ENCODE measurements at places on chromosomes 7 and 10.
A peak's percentile ranks its signal among the peaks of the same experiment; 100 is the strongest.

DNA sequence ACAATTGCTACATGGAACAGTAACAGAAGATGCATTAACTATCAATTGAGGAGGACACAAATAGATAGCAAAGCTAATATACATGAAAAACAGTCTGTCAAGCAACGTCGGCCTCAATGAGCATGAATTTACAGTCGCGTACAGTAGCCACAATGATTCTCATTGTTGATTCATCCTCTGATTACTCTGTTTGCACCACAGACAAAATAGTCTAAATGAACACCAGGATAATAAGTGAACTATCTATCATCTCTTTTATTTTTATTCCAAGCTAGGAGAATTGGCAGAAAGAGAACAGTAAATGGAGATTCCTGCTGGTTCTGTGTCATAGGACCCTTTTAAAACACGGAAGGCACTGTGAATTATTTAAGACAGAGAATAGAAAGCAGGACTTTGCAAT, 108.5 kb downstream of the EVX1 start:
- DNase-seq, result no peak

DNA sequence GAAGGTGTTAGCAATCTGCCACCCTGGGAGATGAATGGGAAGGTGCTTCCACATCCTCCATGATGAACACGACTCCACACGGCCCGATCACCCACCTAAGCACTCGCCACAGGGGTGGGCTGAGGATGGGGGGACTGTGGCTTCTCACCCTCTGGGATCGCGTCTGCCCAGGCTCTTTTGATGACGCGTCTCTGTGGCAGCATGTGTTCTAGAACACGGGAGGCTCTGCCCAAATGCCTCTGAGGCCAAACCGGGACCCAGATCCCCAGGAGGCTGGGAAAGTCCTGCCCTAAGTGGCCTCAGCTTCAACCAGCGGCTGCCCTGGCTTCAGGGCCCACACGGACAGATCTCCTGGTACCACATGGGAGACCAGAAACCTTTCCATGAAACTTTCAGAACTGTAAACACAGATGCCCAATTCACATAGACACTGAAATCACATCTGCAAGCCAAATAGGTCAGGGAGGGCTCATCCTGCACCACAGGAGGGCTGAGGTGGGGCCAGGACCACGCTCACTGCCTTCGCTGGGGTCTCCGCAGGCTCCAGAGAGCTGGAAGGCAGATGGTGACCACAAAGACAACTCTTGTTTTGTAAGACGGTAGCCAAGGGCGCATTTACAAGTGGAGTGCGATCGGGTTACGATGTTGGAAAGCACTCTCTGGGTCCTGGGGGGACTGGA, 200.6 kb downstream of the PTPRN2 start:
- DNase-seq, result no peak

- no peak for DNase-seq
Measured at GRCh38 chr7:12889391-12889790, 202.0 kb downstream of the ARL4A start.

- DNase-seq, result no peak
Measured at GRCh38 chr10:114780577-114781184, 40.9 kb upstream of the FHIP2A start.

DNA sequence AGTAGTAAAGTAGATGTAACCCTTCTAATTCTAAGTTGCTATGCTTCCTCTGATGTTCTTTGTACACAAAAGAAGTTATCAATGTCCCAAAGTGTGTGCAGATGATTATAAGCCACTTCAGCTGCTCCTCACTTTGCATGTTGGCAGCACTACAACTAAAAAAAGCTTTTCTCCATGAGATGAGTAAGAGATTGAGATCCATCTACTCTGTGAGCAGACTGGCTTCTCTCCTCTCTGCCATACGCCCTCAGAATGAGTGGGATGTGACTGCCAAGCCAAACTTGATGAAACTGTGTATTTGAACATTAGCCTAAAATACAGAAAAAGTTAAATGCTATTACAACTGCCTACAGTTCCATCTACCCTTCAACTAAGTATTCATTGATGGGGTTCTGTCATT, 102.9 kb upstream of the ETV1 start:
- no peak for DNase-seq

- no peak for DNase-seq
Measured at GRCh38 chr10:114652402-114653368, 5.4 kb downstream of the ABLIM1 start.

DNA sequence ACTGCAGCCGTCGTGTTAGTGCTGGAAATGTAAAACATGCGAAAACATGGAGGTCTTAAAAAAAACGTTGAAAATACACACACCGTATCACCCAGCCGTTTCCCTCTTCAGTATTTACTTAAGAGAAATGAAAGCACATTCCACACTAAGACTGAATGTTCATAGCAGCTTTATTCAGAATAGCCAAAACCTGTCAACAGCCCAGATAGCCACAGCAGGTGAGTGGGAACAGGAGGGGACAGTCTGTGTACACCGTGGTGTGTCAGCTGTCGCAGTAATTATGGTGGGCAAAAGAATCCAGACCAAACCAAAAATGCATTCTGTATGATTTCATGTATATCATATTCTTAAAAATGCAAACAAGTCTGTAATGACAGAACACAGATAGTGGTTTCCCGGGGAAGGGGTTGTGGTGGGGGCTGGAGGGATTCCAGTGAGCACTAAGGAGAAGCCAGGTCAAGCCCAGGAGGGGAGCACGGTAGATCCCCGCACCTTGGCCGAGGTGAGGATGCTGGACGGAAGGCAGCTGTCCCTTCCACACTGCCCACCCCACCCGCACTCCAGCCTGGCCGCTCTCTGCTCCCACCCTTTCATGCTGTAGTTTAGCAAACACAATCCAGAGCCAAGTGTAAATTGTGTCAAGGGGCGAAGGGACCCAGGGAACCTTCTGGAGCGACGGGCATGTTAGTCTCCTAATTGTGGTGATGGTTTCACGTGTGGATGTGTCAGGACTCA, 123.6 kb downstream of the NKX6-2 start:
- no peak for DNase-seq

DNA sequence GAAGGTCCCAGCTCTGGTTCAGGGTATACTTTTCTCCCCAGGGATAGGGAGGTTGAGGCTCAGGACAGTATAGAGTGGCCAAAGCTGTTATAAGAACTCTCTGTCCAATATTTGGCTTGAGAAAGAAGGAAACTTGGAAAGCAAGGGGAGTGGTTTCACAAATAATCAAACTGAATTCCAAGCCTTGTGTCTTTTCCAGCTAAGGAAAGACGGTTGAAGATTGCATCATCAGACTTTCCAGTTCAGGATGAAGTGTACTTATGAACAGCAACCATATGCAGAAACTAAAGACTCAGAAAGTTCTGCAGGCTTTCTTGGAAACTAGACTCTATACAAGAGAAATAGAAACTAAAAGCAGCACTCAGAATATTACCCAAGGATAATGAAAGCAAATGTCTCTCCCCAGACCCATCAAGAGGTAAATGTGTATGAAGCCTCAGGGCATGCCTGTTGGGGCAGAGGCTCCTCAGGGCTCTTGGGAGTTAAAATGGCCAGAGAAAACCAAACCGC, 46.4 kb downstream of the RAMP3 start:
- DNase-seq, result peak; percentile 83

DNA sequence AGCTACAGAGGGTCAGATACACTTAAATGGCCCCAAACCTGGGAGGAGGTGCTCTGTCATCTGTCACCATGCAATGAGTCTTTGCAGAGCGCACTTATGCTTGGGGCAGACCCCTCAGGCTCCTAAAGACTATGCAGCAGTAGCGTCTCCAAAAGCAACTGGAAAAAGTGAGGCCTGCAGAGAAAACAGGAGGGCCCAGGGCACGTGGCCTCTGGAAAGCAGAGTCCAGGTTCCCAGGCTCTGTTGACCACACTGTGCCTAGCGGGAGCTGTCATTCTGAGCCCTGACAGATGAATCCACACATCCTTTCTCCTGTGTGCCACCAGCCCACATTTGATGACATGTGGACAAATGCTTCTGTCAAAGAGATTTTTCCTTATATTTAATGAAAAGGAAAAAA, 66.4 kb downstream of the MINDY4 start:
- no peak for DNase-seq

DNA sequence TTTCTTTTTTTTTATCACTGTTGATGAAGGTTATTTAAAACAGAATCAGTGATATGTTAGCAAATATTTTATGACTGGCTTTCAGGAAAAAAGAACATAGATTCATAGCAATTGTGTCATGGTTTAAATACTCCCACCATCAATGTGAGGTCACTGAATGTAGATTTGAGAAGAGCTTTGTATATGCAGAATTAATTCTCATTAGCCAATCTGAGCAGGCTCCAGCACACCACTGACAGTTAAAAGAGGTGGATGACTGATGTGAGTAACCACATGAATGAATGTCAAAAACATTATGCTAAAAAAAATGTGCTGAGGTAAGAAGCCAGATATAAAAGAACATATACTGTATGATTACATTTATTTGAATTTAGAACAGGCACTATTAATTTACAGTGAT, 174.8 kb upstream of the KAT6B start:
- no peak for DNase-seq

DNA sequence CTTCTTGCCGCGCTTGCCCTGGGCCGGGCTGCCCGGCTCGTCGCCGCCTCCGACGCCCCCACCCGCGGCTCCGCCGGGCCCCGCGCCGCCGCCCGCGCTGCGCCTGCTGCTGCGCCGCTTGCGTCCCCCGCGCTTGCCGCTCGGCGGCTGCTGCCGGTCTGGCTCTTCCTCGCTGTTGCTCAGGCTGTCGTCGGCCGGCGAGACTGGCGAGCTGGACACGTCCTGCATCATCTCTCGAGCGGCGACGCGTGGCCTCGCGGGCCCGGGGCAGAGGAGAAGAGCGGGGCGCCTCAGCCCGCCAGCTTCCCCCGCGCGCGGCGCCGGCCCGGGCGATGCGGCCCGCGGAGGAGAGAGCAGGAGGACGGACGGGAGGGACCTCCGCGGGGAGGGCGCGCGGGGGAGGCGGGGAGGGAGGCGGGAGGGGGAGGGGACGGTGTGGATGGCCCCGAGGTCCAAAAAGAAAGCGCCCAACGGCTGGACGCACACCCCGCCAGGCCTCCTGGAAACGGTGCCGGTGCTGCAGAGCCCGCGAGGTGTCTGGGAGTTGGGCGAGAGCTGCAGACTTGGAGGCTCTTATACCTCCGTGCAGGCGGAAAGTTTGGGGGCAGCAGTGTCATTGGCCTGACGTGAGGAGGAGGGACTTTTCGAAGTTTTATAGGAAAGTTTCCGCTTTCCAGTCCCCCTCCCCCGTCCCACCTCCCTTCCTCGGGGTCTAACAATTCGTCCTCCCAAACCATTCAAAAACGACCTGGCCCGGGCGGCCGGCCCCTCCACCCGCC, at the start of gene TWIST1:
TWIST1 (minus strand) TSS at position 546 of the 779 bp plus-strand sequence; CDS start at position 231, 315 bp downstream.
- peak; percentile 93 for DNase-seq

GRCh38 chr10:95273393-95274312, 17.1 kb downstream of the PDLIM1 start:
- DNase-seq, result no peak

- DNase-seq, result no peak
Measured at GRCh38 chr10:64275774-64276173, 754.6 kb downstream of the REEP3 start.

- no peak for DNase-seq
Measured at GRCh38 chr10:94085766-94086437, 92.2 kb downstream of the PLCE1 start.

DNA sequence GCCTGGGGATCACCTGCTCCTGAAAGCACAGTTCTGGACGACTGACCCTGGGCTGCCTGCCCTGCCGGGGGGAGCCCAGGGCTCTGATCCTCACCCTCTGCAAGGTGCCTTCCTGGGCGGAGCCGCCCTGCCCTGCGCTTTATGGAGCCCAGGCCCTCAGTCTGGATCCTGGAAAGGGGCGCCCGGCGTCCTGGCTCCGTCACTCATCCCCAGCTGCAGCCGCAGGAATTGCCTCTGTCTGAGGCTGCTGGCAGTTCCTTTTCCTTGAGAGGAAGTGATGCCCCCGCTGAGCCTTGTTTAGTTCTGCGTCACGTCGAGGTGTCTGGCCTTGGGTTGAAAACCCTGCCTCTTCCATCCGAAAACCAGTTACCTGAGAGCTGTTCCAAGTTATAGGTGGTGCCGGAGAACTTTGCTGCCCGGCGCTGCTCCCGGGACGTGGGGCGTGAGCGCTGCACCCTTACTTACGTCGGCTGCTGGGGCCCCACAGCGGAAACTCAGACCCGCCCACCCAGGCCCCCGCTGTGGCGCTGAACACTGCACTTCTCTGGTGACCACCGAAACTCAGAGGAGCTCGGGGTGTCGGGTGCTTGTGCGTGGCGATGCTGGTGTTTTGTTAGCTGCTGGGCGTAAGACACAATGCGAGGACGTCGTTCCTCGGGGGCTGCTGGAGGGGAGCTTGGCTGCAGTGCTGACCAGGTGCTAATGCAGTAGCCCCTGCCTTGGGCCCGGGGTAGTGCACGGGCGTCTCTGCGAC, 5.4 kb downstream of the MAFK start:
- no peak for DNase-seq

DNA sequence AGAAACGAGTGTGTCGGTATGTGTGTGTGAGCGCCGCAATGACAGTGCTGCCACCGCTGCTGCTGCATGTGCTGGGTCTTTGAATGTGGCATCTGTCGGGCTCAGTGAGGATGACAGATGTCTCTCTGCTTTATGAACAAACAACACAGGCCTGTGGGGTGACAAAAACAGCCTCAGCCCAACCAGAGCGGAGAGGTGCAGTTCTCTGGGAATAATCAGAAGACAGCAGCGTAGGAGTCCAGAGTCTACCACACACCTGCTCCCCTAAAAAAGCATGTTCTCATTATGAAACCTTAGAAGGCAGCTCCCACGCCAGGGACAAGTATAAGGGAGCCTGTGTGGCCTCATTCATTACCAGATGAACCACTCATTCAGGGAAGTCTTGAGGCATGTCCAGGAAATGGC, 278.3 kb downstream of the KCNMA1 start:
- DNase-seq, result no peak

DNA sequence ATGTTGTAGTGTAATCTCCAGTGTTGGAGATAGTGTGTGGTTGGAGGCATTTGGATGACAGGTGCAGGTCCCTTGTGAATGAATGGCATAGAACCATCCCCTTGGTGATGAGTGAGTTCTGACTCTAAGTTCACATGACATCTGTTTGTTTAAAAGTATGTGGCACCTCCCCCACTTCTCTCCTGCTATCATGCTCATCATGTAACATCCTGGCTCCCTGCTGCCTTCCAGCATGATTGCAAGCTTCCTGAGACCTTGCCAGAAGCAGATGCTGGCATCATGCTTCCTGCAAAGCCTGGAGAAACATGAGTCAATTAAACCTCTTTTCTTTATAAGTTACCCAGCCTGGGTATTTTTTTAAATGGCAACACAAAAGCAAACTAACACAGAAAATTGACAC, 499.0 kb upstream of the SEMA3D start:
- DNase-seq, result no peak

Measured in muscle of back (tissue), 13 donors.